ENCODE measurements at places on chromosomes 12 and 14. TPM values are rescaled to one million over a fixed set of nuclear protein-coding genes. Genes with fewer than 3 reads are reported as not detected.

The PLEKHG7 gene
- total RNA-seq: not detected

DNA sequence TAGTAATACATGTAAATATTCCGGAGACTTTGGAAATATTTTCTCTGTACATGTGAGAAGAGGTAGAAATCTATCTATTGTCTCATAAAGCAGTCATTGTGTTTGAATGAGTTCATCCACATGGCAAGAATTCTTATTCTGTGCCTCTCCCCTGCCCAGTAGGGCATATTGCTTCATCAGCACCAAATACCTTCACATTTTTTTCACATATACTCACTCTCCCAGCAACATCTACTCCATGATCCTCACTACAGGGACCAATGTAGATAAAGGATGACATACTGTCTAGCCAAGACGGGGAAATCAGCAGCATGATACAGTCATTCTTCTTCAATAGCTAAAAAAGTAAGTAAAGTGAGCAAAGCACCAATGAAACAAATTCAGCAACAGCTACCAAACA lies 1.3 kb upstream of the TAS2R14 start:
- peaks cover 3% of the 10 kb centered on the region for H3K4me1 ChIP-seq
- H3K27me3 ChIP-seq: no peaks in the 10 kb centered on the region
- no peak overlapping the region for H3K27ac ChIP-seq
- H3K4me3 ChIP-seq: no peak overlapping the region

DNA sequence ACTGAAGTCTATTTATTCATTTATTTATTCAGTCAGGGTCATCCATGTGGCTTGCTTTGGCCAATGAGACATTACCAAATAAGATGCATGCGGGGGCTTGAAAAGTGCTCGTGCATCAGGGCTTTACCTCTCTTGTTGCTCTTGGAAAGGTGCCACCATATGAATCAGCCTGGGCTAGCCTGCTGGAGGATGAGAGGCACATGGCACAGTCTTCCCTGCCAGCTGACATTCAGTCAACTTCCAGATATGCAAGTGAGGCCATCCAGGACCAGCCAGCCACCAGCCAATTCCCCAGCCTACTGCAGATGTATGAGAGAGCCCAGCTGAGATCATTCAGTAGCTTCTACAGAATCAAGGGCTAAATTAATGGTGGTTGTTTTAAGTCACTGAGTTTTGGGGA lies 105.2 kb upstream of the RPH3A start:
- H3K36me3 ChIP-seq: no peaks in the 10 kb centered on the region
- H3K4me1 ChIP-seq: no peaks in the 10 kb centered on the region
- peak; percentile 22 for DNase-seq
- peaks cover 6% of the 10 kb centered on the region for H3K27me3 ChIP-seq
- no peak overlapping the region for H3K4me3 ChIP-seq
- no peak overlapping the region for H3K27ac ChIP-seq

DNA sequence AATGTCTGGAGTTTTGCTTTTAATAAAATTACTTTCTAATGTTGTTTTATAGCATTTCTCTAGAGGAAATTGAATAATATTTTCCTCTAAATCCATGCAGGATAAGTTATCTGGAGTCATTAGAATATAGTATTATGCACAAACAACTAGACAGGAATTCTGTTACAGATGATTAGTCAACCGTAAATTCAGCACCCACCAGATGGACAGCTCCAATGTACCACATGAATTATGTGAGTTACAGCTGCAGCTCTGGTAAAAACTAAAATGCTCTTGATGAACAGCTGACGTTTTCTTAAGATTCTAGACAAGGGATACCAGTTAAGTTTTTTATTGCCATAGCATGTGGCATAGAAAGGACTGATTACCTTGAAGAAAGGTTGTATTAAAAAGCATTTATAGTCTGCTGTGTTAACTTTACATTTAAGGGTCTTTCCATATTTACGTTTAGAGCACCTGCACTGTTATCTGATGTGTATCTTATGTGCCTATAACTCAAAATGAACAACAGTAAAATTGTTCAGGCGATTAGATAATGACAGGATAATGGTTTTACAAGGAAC lies 321.4 kb upstream of the LRFN5 start:
- no peaks in the 10 kb centered on the region for H3K4me1 ChIP-seq
- H3K27ac ChIP-seq: no peak overlapping the region
- no peaks in the 10 kb centered on the region for H3K27me3 ChIP-seq
- no peaks in the 10 kb centered on the region for H3K36me3 ChIP-seq
- DNase-seq: peak; percentile 73

DNA sequence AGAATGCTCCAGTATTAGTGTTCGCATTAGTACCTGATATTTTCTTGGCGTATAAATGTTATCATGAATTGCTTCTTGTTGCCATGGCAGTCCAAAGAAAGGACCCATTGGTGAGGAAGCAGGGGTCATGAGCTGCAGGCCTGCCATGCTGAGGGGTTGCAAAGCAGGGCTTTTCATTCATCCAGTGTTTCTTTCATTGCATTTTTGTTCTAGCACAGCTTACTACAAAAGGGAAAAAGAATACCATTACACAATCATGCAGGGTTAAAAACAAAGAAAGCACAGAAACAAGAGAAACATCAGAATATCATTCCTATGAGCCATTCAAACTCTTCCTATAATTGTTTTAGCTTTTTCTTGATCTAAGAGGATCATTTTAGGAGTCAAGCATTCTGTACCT lies 24.0 kb downstream of the DICER1 start:
- peaks cover 65% of the 10 kb centered on the region for H3K36me3 ChIP-seq

All from endodermal cell (in vitro differentiated cells).